ENCODE measurements at places on chromosomes 6 and 20.
A peak's percentile ranks its signal among the peaks of the same experiment; 100 is the strongest.

DNA sequence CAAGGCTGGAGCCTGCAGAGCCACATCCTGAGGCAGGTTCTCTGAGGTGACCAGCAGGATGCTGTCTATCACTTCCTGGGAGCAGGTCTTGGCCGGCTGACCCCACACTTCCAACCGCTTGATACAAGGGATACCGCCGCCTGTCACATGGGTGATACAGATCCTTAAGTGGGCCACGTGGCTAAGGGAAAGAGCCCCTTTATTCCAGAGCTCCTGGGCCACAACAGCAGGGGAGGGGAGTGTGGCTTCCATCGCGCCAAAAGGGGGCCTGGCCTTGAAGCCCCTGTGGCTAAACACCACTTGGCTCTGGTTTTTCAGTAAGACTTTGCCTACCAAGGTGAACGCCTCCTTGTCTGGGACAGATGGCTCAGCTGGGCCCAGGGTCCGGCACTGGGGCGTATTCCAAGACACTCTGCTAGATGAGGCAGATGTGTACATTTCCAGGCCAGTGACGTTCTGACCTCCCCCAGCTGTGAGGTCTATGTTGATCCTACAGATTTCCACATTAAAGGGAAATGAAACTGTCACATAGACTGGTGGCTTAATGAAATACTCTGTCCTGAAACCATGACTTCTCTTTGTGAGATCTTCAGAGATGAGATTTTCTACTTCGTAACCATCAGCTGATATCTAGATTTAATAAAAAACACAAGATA is 37.6 kb upstream of the AVP start:
- no peak for DNase-seq

- DNase-seq: no peak
Observed at GRCh38 chr6:90466154-90466940, 120.5 kb downstream of the MAP3K7 start.

GRCh38 chr6:51613558-51613957 is 473.9 kb downstream of the PKHD1 start:
- DNase-seq: no peak

DNA sequence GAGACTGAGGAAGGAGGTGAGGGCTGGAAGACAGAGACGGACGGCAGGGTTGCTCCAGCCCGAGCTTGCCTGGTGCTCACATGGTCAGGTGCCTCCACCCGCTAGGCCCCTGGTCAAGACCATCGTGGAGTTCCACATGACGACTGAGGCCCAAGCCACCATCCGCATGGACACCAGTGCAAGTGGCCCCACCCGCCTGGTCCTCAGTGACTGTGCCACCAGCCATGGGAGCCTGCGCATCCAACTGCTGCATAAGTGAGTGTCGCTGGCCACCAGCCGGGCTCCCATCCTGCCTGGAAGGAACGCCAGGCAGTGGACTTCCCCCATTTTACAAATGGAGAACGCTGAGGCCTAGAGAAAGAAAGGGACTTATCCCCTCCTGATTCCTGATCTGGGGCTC is 7.8 kb downstream of the BPIFB1 start:
- no peak for DNase-seq

GRCh38 chr6:24719125-24719971 is at the start of gene C6orf62:
TSS of gene C6orf62 (minus strand) at chr6:24719154. CDS start at chr6:24718668, 486 bp downstream.
- peak; percentile 20 for DNase-seq

DNA sequence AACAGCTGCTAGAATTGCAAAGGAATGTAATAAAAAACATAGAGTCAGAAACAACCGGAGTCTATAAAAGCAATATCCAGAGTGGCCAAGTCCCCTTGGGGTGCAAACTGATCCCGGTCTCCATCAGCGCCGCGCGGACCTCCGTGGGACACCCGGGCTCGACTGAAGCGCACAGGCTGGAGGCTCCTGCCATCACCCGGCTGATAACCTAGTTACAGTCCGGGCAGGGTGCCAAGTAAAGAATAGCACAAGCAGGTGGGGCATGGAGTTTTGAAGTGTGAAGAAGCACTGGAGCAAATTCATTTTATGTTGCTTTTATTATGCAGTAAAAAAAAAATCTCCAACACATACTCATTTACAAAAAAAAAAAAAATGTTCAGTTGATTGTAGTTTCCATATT is 205.1 kb upstream of the GMDS start:
- no peak for DNase-seq

GRCh38 chr6:89208551-89208950 is 8.6 kb downstream of the GABRR1 start:
- no peak for DNase-seq

DNA sequence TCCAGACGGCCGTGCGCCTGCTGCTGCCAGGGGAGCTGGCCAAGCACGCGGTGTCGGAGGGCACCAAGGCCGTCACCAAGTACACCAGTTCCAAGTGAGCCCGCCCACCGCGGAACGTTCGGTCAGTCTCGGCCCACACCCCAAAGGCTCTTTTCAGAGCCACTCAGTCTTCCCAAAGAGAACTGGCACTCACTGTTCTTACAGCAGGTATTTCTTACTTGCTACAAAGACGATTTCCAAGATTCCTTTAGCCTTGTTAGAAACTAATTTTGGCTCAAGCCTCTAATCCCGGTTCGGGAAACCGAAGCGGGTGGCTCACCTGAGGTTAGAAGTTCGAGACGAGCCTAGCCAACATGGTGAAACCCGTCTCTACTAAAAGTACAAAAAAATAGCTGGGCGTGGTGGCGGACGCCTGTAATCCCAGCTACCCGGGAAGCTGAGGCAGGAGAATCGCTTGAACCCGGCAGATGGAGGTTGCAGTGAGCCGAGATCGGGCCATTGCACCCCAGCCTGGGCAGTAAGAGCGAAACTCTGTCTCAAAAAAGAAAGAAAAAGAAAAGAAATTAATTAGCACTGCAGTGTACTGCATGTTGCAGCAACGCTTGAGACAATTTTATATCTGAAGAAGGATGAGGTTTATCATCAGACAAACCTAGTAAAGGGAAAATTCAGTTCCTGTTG is 73.1 kb downstream of the OR2B2 start:
- DNase-seq: no peak

- DNase-seq: no peak
Observed at GRCh38 chr6:134261766-134262165, 56.1 kb downstream of the SGK1 start.

GRCh38 chr6:106509420-106510089 is 119.7 kb downstream of the RTN4IP1 start:
- DNase-seq: no peak

GRCh38 chr6:50842861-50843384 is 24.3 kb downstream of the TFAP2B start:
- DNase-seq: no peak

GRCh38 chr6:149065658-149066556 is 251.6 kb upstream of the TAB2 start:
- no peak for DNase-seq

DNA sequence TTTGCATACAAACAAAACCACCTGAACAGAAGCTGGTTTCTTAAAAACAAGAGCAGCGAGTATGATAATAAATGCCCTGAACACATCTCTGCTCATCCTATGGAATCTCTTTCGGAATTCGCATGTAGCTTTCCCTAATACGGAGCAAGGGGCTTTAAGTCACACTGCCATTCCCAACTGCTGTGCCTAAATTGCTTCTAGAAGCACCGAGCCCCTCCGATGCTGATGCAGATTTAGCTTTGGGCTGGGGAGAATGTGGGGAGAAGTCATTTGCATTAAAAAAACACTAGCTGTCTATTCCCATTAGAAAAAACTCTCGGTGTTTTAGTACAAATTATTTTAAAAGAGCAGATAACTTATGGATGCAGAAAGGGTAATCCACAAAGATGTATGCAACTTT is 76.9 kb downstream of the CD83 start:
- DNase-seq: no peak

DNA sequence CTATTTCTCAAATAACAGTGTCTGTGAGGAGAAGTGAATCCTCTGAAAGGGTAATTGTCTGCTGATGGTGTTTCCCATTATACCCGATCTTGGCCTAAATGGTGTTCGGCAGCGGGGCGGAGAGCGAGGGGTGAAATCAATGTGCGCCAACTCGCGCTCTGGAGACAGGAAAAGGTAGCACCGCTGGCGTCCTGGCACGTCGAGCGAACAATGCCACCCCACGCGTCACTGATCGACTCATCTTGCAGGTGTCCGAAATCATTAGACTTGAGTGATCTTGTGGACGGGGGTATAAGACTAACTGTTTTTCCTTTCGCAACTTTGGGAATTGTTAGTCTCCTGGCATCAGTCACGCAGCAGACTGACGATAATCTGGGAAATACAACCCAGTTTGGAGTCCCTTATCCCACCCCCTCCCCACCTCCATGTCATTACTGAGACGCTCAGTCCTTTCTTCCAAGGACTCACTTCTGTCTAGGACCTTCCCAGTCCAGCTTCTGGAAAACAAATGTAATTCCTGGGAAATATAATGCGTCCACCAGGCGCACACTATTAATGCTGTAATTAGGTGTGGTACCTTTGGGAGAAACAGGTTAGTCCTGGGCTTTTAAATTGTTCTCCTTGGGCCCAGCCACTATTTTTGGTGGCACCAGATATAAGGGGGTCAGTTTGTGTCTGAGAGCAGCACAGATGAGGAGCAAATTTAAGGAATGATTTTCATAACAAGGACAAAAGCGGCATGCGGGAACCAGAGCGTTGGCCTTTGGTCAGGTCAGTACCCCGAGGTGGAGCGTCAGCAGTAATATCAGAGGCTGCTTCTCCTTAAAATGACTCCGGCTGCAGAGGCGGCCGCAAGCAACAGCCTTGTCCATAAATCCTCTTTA is 2.3 kb downstream of the LINC00237 start:
- DNase-seq: no peak

GRCh38 chr20:40307268-40307667 is 381.8 kb downstream of the MAFB start:
- DNase-seq: no peak

DNA sequence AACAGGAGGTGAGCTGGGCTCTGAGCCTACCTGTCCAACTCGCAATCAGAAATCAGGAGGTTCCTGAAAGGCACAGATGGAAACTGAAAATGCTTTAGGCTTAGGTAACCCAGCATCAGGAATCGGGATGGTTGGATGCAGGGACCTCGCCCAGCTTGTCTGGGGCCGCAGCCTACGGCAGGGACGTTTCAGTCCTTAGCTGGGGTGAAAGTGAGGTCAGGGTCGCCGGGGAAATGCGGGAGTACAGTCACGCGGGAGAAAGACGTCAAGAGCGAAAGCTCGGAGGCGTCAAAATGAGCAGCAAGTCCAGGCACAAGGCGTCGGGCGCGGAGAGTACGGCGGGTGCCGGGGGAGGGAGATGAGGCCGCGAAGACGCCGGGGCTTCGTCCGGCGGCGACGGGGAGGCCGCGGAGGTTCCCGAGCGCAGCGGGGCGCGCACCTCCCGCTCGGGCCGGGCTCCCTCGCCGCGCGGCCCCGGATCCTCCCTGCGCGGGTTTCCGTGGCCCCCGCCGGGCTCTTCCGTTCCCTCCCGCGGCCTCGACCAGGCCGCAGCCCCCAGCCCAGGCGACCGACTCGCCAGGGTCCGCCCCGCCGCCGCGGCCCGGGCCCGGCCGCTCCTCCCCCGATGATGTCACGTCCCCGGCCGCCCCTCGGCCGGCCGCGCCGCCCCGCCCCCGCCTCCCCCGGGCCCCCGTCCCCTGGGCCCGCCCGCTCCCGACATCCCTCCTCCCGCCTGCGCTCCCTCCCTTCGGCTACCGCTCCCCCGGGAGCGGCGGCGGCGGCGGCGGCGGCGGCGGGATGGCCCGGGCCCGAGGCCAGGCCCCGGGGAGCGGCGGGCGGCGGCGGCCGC is at the start of gene EBF4:
TSS of gene EBF4 (plus strand) at position 745 of the 850 bp plus-strand sequence. CDS start 866 bp downstream, outside the sequence.
- DNase-seq: no peak

DNA sequence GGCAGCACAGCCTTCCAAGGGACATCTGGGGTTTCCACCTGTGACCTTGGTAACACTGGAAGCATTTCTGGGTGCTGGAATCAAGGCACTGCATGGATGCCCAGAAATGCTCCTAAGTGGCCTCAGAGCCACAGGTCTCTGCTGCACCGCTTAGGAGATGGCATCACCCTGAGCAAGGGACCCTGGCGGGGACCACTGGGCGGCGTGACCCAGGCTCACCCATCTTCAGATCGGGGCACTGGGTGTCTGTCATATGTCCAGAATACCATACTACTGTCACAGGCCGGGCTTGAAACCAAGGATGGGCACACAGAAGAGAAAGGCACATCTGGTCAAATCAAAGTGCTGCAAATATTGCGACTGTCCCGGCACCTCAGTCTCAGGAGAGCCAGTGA is 45.9 kb downstream of the SSR1 start:
- no peak for DNase-seq

GRCh38 chr6:154993710-154994109 is 1.4 kb upstream of the TIAM2 start:
- DNase-seq: no peak

DNA sequence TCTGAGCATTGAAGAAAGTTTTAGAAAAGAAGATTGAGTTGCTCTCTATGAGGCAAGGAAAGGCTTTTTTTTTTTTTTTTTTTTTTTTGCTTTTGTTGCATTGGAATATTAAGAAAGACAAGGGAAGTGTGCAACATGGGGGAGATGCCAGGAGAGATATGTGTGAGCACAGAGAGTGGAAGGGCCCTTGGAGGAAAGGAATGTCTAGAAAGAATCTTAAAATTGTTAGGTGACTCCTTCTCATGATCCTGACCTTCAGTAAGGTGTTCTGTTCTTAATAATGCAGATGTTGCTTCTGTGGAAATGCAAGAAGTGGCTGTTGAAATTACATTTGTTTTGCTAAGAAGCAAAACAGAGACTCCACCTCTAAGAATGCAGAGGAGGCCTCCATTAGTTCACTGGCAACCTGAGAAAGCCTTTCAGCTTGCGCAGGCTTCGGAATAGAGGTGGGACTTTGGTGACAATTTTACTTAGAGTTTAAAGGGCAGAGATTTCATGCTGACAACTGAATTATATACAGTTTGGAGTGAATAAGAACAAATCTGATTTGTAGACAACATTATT is 118.0 kb upstream of the ASCC3 start:
- no peak for DNase-seq

DNA sequence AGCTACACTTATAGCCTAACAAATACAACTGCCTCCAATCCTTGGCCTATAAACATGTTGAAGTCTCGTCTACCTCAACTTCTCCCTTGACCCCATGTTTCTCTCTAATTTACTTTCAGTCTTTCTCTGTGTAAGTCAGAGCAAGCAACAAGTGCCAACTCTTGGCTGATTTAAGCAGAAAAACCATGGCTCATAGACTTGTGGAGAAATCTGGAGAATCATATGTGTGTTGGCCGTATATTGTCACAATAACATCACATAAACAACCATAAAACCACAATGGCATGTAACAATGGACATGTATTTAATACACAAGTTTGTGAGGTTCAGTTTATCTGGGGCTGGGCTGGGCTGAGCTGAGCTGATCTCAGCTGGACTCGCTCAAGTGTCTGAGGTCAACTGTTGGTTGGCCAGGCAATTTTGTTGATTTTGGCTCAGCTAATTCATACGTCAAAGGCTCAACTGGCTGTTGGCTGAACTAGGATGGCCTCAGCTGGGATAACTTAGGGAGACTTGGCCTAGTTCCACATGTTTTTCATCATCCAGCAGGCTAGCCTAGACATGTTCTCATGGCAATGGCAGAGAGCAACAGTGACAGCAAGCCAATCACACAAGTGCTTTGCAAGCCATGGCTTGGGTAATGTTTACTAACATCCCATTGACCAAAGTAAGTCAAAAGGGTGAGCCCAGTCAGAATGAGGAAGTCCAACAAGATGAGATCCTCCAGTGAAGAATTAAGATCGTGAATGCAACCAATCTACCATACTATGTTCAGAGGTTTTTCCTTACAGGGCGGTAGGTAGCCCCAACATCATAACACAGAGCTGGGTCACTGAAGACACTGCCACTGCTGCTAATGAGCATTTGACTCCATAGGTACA is 12.9 kb upstream of the TBC1D22B start:
- no peak for DNase-seq

- no peak for DNase-seq
Observed at GRCh38 chr20:58695084-58695722, 2.6 kb downstream of the NPEPL1 start.
